CD4-positive, alpha-beta T cell treated with Interleukin-4 for 4 hours (primary cell): ENCODE measurements at places on chromosomes 6 and 20.

GRCh38 chr6:147643341-147644200 is 135.1 kb downstream of the SAMD5 start:
- no peak for DNase-seq

GRCh38 chr20:37801921-37802320 is 101.0 kb upstream of the VSTM2L start:
- no peak for DNase-seq

DNA sequence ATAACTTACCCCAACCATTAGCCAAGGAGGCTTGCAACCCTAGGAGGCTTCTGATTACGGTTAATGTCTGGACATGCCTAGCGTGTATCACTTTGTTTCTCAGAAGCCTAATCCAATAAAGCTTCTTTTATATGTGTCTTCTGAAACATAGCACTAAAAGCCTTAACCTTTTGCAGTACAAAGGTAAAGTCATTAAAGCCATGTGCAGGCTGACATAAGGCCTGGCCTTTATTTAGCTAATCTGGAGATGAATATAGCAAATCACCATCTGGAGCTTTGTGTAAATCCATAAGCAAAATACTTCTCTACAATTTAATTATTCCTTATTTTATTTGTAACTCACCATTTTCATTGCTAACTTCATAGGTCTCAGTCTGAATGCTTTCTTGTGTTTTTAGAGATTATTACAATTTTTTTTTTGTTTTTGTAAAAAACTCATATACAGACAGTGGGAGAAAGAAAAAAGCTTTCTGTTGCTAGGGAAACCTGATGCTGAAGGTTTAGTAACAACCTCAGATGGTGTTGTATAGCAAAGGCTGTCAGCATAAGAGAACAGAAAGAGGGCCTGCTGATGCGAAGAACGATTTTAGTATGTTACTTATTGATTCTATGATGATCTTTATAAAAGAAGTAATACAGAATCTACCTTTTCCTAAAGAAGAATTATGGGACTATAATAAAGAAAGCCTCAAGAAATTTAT is at the start of gene EYS:
TSS of gene EYS (minus strand) at position 101 of the 701 bp plus-strand sequence. CDS start 211,816 bp downstream, outside the sequence.
- DNase-seq: no peak

GRCh38 chr6:138970856-138971425 is 17.1 kb downstream of the REPS1 start:
- DNase-seq: peak; percentile 40

GRCh38 chr20:23399568-23400241 is 21.6 kb downstream of the NAPB start:
- DNase-seq: peak; percentile 18

- no peak for DNase-seq
These were observed 39.5 kb downstream of the ELOVL5 start for GRCh38 chr6:53309059-53309900.

DNA sequence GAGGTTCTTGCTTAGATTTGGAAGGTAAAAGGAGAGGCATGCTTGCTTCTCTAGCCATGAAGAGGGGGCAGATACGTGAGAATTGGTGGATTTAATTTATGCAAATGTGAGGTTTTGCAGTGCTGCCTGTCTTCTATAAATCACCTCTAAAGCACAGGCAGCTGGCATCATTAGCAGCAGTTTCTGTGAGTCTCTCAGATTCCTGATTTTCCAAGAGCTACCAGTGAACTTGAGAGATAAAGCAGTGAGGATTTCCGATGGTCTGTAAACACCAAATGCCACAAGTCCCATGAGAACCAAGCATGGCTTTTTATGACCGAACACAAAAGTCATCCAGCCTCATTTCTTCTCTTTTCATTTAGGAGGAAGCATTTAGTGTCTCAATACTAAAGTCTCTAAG is 3.2 kb upstream of the SIRPB2 start:
- DNase-seq: no peak

DNA sequence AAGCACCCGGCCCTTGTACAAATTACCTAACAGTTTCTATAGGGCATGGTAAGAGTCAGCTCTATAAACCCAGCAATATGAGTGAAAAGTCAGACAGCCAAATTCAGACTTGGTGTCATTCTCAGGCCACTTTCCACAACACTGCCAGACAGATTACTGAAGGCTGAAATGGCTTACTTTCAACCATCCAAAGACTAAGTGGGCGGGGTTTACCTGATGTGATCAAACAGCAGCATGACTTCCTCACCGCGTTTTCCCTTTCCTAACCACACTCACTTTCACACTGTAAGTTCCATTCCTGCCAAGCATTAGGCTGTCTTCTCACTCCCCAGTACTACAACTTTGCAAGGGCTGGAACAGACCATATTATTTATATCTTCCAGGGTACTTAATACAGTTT is 85.9 kb downstream of the SMLR1 start:
- peak; percentile 10 for DNase-seq

GRCh38 chr6:99431901-99432300 is 6.8 kb upstream of the PNISR start:
- no peak for DNase-seq

- no peak for DNase-seq
These were observed 3.7 kb upstream of the FUCA2 start for GRCh38 chr6:143515061-143515760.

DNA sequence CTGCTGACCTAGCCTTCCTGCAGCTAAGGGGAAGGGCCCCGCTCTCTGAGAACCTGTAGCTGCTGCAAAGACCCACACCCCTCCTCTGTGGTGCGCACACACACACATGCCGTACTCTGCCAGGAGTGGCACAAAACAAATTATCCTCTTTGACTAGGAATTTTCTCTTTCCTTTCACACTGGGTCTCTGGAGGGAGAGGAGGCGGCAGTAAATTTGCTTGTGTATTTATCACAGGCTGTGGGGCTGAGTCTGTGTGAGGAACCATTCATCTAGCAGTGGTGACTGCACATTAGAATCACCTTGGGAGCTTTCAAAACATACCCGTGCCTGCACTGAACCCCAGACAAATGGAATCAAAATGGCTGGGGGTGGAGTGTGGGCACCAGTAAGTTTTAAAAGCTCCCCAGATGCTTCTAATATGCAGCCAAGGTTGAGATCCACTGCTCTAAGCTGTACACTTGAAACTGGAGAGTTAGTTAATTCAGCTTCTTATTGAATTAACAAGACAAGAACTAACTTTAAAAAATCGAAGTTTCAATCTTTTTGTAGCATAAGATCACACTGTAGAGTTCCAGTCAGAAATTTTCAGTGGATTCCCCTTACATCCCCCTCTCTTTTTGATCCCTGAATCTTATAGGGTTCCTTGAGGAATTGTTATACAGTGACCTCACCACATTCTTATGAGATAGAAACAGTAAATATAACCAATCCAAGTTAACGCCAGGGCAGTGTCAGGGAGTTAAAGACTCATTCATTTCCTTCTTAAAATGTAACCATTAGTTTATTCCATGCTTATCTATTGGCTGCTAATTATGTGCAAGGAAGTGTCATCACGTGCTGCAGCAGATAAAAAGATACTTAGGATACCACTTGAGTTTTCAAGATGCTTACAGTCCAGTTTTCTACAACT is 29.8 kb upstream of the GMDS start:
- no peak for DNase-seq

GRCh38 chr20:19009081-19009688 is 195.6 kb downstream of the SCP2D1 start:
- DNase-seq: no peak

GRCh38 chr6:6058054-6058444 is 51.3 kb upstream of the NRN1 start:
- no peak for DNase-seq

- DNase-seq: no peak
These were observed 10.5 kb upstream of the CEP43 start for GRCh38 chr6:166988674-166989201.

GRCh38 chr6:137973201-137973600 is 106.1 kb downstream of the TNFAIP3 start:
- DNase-seq: no peak

DNA sequence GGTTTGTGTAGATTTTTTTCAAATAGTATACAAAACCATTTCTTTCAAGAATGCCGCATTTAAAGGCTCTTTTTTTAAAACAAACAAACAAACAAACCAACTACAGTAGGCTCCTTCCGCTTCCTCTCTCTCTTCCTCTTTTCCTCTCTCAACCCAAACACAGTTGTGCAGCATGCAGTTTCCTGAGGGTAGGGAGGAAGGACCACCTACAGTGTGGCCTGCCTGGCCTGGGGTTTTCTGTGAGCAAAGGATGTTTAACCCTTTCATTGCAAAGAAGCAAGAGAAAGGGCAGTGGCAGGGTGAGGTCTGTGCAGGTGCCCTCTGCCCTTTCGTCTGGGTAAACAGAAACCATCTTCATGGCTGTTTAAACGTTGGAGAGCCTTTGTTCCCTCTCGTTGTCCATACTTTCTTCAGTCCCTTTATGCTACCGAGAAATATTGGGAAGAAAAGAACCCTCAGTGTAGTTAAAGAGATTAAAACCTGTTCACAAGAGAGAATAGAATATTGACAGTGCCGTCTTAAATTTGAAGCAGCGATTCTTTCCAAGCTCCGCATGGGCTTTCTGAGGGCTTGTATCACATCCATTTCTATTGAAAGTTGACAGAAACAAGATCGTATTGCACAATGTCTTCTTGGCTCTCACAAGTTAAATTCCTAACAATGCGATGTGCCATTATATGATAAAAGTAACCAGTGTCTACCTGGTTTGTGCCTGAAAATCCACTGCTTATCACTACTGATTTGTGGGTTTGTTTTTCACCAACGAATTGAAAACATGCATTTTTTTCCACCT is 215.5 kb upstream of the SNX9 start:
- DNase-seq: no peak

DNA sequence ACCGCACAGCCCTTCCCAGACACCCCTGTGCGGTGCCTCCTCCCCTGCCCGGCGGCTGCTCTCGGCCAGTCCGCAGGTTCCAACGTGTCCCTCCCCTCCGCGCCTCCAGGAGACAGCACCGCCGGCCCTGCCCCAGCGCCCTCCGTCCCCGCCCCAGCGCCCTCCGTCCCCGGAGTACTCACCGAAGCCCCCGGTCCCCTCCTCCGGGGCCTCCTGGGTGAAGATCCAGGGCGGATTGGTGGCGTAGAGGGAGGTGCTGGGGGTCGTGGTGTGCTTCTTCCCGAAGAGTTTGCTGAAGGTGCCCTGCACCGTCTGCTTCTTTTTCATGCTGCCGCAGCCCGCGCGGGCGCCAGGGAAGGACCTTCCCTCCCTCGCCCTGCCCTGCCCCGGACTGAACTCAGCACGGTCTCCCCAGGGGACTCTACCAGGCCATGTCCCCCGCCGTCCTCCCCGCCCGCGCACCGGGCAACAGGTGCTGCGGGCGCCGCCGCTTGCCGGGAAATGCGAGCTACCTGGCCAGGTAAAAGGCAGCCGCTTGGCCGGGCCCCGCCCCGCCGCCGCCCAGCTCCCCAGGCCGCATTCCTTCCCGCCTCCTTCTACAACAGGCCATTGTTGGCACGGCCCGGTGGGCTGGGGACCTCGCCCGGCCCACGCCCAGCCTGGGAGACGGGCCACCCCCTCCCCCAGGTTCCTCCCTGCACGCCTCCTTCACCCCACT is at the start of gene C6orf132:
TSS of gene C6orf132 (minus strand) at position 503 of the 718 bp plus-strand sequence. CDS start at position 327, 176 bp downstream.
- no peak for DNase-seq

DNA sequence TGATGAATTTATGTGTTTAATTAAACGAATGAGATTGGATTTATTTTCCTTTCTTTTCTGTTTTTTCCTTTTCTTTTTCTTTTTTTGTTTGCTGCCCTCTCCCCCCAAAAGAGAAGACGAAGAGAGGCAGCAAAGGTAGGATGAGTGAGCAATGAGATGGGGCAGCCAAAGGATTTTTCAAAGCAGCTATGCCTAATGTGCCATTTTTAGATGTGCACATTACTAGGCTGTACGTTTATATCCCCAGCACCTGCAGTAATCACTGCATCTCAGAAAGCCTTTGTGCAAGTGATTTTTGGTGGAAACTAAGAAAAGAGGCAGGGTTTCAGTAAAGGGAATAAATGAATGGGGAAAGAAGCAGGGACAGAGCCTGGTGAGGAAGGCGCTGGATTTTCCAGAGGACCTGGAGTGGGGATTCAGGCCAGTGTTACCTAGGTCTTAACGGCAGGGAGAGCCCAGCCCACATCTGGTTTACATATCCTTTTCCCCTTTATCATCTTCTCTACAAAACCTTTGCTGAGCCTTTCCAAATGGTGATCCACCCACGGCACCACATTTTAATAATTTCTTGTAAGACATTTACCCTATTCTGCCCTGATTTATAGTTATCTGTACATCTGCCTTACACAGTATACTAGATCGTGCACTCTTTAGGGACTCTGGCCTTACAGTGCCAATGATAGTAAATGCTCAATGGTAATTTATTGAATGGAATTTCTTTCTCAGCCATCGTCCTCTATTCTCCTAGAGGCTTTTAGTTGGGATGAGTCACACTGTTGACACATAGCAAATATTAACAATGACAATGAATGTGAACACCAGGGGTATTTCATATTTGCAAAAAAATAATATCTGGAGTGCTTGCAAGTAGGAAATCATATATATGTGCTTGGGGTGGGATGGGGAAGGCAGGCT is 38.3 kb upstream of the ATXN1 start:
- no peak for DNase-seq

DNA sequence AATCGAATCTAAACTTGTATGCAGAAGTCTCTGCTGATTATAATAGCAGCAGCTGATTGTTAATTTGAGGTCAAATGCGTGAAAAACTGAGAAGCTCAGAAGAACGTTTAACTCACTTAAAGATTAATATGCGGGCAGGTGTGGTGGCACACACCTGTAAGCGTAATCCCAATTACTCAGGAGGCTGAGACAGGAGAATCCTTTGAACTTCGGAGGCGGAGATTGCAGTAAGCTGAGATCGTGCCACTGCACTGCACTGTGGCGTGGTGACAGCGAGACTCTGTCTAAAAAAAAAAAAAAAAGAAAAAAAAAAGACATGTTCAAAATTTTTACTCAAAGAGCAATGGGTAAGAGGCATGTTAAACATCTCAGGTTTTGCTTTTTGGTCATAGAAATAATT is 1370.8 kb downstream of the GRIK2 start:
- no peak for DNase-seq

DNA sequence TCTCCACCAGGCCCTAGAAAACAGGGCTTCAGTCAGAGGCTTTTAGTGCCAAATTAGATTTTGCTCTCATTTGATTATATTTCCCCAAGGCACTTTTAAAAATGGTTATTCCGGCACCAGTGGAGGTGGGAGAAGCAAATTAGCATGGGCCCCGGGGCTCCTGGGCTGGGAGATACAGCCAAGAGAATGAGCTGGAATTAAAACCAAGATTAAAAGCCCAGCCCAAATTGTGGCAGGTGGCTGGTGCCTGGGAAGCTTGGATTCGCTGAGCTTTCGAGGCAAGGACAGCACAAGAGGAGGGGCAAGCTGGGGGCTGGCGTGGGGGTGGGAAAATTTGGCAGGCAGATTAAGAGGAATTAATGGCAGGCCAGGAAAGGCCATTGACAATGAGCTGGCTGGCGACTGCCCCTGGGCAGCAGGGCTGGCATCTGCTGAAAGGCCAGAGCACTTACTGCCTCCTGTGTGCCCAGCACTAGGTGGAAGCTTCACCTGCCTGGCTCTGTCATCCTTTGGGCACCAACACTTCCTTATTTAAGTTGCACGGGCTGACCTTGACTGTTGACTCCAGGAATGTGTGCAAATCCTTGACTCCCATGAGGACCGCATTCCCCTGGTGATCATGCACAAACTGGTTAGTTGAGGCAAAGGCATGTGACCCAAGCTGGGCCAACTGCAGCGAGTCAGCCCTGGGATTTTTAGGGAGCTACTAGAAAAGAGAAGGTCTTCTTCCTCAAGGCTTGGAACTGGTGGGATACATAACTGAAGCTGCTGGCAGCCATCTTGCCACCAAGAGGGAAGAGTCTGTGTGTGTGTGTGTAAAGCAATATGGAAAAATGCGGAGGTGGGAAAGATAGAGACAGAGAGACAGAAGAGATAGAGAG is 76.1 kb downstream of the SULF2 start:
- DNase-seq: no peak
